ENCODE measurements at places on chromosomes 7 and 10.

- no peak for DNase-seq
These were observed 247.1 kb downstream of the KCNMA1 start for GRCh38 chr10:77390481-77390891.

DNA sequence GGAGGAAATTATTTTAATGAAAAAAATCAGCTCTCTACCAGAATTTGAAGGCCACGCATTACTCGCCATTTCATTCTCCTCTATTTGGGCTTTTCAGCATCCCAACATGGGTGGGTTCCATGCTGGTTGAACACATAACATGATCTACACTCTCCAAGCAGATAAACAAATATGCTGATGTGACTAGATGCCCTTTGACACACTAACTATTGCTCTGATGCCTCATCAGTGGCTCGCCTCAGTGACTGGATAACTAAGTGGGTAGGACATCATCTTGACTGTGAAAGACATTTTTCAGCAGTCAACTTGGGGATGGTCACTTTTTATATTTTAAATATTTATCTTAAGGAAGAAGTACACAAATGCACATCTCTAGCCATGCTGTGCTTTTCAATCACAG, 113.9 kb upstream of the LAMB4 start:
- no peak for DNase-seq

DNA sequence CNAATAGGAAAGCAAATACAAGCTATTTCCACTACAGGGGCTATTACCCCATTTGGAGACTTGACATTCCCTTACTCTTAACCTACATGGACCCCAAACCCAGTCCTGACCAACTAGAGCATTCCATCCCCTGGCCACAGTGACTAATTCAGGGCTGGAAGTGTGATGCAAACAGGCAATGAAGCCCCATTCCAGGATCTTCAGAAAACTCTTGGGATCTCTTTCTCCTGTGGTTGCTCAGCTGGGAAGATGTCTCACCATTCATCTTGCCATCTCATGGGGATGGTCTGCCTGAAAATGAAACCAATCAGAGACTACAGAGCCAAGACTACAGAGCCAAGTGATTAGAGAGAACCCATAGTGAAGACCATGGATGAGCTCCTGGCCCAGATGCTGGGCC, 206.2 kb downstream of the ZNF365 start:
- no peak for DNase-seq

GRCh38 chr10:93850031-93851015, 43.5 kb upstream of the SLC35G1 start:
- peak; percentile 14 for DNase-seq

GRCh38 chr10:68088740-68089139, 13.7 kb upstream of the HERC4 start:
- no peak for DNase-seq

DNA sequence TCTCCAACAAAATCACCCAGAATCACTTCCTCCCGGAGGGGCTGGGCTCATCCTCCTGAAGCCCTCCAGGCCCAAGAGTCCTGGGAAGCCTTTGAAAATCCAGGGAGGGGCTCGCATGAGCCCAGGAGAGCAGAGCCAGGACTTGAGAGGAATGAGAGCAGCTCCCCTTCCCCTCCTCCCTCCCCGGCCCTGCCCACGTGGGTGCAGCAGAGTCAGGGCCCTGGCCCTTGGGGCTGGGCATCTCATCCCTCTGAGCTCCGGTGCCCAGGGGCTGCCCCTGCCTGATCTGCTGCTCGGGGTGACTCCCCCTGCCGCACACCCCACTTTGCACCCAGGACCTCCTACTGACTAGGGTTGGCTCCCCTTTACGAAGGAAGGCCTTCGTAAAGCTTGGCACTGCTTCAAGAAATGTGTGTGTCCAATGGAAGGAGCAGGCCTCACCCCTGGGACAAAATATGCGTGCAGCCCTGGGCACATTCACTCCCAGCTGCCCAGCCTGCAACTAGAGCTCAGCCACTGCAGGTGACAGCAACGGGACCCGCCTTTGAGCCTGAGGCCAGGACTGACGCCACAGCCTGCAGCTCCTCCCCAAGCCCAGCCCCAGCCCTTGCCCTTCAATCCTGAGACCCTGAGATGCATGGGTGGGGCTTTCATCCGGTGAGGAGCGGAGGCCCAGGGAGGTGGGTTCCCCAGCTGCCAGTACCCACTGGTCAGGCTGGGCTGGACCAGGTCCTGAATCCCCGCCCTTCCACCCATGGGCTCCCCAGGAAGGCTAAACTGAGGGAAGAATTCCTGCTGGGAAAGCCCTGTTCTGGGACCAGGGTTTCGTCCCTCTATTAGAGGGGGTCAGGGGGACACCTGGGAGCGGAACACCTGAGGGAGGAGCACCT, 21.8 kb downstream of the PWWP2B start:
- peak; percentile 88 for DNase-seq

DNA sequence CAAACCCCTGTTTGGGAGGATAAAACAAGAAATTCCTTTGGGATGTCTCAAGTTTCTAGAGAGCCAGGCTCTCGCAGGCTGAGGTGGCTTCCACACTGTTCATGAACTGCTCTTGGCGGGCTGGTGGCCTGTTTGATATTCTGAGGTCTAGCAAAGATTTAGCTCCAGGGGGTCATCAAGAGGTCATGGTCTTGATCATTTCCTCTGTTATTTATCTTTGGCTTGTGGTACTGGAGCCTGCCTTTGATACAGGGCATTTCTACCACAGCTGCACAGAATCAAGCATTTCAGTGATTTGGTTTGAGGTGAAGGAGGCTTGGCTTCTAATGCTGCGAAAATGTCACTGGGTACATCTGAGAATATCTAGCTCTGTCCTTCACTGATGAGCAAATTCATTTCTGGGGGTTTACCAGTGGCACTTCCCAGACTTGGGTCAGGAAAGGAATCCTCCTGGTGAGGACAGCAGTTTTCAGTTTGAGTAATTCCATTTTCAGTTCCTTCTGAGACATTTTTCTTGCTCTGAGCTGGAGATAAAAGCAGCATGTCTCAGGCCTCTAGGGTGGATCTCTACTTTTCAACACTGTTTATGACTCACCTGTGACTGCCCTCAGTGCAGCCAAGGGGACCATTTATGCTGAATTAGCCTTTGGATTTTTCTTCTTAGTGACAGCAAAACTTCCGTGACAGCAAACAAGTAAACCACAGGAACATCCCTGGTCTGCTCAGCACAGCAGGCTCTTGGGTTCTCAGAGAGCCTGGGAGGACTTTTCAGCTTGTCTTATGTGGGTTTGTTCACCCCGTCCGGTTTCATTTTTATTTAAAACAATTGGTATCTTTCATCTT, 312.0 kb downstream of the RNLS start:
- no peak for DNase-seq

DNA sequence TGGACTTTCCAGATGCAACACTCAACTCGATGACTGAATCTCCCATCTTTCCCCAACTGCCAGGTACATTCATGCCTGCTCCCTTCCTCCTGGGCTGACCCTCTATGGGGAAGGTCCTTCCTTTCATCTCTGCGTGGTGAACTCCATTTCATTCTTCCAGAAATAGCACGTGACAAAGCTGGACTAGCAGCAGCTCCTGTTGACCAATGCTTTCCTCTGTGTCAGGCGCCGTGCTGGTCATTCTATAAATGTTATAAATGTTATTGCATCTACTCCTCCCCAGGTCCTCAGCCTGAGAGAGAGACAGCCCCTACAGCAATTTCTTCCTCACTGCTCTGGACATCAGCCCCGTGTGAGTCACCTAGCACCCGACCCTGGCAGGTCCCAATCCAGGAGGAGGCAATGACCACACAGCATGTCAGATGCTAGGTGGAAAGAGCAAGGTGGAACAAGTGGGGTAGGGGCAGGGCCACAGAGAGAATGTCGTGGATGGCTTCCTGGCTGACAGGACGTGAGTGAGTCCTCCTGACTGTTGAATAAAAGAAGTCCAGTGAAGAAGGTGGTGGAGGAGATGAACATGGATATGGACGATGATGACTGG, 178.1 kb downstream of the ADAM12 start:
- DNase-seq, result no peak

GRCh38 chr7:131949659-131950058, 393.2 kb upstream of the PODXL start:
- DNase-seq, result no peak

DNA sequence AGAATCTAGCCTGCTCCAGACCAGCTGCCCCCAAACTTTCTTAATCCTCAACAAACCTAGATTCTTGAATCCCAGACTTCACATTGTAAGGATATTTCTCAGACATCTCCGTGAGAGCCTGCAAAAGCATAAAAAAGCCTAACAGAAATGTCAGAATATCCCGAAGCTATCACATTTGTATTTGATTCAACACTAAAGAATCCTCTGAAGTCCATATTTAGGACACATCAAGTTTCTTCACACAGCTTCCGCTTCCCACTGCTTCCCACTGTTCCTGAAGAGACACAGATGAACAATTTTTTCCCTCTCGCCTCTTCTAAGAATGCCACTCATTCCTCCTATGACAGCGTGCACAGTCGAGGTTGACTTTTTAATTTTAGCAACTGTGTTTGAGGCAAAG, 396.2 kb upstream of the IGFBP3 start:
- no peak for DNase-seq

DNA sequence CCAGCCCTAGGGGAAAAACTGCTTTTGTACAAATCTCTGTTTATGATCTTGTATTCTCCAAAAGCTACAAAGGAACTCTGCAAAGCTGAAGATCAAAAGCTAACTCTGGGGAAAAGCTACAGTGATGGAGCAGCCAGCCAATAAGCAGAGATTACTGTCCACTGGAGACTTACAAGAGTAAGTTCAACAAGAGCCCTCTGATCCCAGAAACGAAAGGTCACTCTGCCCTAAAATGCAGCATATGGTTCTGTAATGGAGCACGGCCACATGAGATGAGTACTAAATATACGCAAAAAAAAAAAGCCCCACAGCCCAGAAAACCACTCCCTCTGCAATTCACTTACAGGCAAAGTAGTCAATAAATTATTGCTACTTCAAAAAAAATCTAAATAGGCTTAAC, 60.1 kb downstream of the ERCC6 start:
- DNase-seq, result no peak

DNA sequence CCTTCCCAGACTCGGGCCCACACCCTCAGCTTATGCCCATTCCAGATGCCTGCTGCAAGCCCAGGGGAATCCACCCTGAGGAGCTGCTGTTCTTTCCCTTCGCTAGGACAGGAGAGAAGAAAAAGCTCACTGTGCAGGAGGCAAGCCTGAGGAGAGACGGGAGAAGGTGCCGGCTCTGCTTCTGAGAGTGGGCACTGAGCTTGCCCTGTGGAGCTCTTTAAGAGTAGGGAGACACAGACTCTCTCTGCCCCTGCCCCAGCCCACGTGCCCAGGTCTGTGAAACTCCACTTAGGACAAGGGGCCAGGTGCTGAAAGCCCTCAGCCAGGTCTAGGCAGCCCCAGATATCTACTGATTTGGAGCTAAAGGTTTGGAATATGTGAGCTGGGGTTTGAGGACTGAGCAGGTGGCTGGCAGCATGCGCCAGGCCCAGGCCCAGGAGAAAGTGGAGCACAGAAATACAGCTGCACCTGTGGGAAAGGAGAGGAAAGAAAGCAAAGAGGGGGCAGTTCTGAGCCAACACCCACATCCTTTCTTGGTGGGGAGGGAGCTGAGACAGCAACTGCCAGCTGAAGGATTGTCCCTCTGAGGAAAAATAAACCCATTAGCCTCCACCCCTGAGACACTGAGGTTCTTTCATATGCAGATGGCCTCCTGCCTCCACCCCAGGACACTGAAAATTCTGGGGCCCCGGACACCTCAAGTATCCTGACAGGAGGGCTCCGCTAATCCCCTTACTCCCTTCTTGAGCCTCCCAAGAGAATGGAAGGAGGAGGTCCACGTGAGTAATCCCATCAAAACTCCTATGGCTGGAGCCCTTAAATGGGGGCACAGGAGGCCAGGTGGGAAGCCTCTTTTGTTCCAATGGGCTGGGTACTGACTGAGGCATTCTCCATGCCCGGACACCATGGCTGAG, 7.3 kb downstream of the POLL start:
- no peak for DNase-seq

- DNase-seq, result no peak
These were observed 176.7 kb downstream of the ADARB2 start for GRCh38 chr10:1560535-1561192.

- no peak for DNase-seq
These were observed 24.4 kb upstream of the CDC14C start for GRCh38 chr7:48899932-48900331.

DNA sequence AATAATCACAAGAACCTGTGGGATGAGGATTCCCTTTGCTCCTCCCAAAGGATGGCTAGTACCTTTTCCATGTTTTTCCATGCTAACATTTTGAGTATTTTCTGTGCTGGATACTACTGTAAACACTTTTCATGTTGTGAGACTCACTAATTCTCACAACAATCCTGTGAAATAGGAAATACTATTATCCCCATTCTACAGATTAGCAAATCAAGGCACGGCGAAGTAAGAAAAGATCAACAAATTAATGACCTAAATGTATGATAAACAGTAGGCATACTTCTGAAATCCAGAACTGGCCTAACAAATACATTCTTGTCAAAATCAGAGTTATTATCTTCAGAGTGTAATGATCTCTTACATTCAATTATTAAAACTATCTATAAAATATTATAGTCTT, 69.3 kb downstream of the ENO4 start:
- DNase-seq, result no peak

- DNase-seq, result no peak
These were observed 1.1 kb upstream of the HOXA1 start for GRCh38 chr7:27096768-27097514.

DNA sequence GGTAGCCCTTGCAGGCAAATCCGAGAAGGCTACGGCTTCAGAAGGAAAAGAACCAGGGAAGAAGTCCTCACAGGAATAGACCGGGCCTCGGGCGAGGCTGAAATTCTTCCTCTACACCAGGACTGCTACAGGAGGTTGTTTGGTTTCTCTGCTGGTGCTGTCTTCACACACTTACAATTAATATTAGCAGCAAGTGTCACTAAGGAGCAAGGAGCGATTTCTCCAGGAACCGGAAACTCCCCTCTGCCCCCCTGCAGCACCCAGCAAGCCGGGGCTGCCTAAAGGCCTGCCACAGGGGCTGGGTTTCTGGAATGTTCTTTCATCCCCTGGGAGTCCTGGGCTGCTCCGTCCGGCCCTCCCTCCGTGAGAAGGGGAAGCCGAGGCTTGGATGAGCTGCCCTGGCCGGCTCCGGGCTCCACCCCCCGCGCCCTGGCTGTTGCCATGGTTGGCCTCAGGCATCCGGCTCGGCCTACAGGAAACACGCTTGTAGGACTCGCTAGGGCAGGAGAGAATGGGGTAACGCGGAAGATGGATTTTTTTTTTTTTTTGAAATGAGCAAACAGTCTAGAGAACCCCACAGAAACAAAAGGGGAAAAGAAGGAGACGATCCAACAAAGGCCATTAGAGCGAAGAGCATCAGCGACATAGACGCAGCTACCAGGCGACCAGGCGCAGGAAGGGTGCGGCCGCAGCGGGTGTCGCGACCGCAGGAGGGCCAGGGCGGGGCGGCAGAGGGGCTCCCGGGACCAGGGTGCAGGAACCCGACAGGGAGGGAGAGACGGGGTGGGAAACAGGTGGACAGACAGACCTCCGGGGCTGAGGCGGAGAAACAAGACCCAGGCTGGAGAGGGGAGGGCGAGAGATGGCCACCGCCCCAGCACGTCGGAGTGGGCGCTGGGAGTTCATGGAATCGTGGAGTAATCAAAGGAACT, 33.0 kb downstream of the EN2 start:
- peak; percentile 79 for DNase-seq

- DNase-seq, result no peak
These were observed 324.1 kb upstream of the LRRN3 start for GRCh38 chr7:110766864-110767263.

GRCh38 chr10:84344526-84344925, 16.1 kb downstream of the CCSER2 start:
- DNase-seq, result no peak
